ENCODE measurements at places on chromosomes 16 and 17. TPM values are rescaled to one million over a fixed set of nuclear protein-coding genes. Genes with fewer than 3 reads are reported as not detected.

DNA sequence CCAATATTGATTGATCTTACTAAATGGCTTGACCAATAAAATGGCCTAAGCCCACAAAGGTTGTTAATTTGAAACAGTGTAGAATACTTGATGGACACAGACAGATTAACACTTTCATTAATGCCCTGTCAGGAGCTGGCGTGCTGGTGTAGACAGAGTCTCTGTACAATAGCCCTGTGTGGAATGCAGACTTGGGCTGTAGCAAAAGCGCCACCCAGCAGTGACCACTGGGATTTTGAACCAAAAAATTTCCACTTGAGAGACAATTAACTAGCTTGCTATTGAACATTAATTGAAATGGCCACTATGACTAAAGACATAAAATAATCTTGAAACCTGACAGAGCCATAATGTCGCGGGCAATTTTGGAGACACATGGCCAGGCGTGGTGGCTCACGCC lies 19.7 kb upstream of the GUCY2D start:
- no peak overlapping the region for H3K4me3 ChIP-seq
- peaks cover 5% of the 10 kb centered on the region for H3K4me1 ChIP-seq
- H3K27me3 ChIP-seq = no peaks in the 10 kb centered on the region
- H3K36me3 ChIP-seq = no peaks in the 10 kb centered on the region
- H3K27ac ChIP-seq = no peak overlapping the region

GRCh38 chr16:86668136-86668910 lies 90.0 kb downstream of the FOXL1 start:
- H3K36me3 ChIP-seq = no peaks in the 10 kb centered on the region
- no peak overlapping the region for H3K4me3 ChIP-seq
- DNase-seq = no peak
- no peaks in the 10 kb centered on the region for H3K27me3 ChIP-seq
- H3K4me1 ChIP-seq = peaks cover 3% of the 10 kb centered on the region
- no peak overlapping the region for H3K27ac ChIP-seq

DNA sequence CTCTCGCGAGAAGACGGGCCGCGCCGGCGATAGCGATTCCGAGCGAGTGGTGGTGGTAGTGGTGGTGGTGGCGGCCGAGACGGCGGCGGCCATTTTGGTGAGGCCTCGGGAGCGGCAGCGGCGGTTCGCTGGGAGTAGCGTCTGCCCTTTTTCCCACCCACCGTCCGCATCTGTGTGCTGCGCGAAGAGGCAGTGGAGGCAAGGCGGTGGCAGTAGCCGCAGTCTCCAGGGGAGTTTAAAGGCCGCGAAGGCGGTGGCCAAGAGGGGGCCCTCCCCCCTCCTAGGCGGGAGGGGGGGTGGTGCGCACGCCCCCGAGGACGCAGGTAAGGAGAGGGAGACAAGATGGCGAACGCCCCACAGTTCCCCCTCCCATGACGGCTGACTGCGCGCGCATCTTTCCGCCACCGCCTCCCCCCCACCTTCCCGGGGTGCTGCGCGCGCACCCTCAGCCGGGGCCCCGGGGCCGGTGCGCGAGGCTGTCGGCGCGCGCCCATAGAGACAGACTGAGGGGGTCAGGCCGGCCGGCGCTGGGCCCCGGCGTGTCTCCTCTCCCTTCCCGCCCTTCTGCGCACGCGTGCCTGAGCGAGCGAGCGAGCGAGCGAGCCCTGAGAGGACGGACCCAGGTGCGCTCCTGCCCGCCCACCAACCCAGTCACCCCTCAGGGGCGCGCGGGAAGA lies 694 bp upstream of the SRCAP start:
- no peaks in the 10 kb centered on the region for H3K27me3 ChIP-seq
- peak; percentile 99 for DNase-seq
- peaks cover 27% of the 10 kb centered on the region for H3K4me1 ChIP-seq
- H3K4me3 ChIP-seq = peak overlapping the region; percentile 99

Gene OTOP2
- total RNA-seq = not detected
